Thoracic aorta (tissue), 2 donors: ENCODE measurements at places on chromosomes 1 and 21. TPM values are rescaled to one million over a fixed set of nuclear protein-coding genes. Genes with fewer than 3 reads are reported as not detected.

DNA sequence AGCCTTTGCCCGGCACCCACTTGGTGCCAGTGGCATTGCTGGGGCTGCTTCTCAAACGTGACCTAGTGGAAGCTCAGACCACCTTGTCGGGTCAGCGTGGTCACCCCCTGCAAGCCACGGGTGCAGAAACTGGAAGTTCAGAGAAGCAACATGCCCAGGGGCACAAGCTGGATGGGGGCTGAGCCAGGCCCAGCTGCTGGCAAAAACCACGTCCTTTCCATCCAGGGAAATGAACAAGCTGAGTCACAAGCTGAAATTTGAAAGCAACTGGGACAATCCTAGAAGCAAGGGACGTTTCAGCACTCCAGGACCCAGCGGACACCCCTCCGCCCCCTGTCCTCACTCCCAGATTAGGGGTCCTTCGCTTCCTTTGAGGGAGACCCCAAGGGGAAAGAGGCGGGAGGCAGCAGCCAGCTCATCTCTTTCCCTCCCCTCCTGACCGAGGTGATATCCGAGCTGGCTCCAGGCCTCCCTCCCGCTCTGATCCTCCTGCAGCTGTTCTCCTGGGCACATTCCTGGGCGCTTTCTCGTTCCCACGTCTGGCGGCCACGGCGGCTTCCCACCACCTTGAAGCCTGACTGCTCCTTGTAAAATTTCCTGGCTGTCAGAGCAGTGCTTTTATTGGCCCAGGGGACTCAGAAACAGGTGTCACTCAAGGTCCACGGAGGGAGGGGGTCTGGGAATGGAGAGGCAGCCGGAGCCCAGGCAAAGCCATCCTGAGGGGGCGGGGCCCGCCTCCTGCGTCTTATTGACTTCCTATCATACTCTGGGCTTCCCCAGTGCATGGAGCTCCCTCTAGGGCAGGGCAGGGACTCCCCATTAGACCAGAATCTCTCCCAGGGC, 62.8 kb downstream of the PAX7 start:
- no peaks in the 10 kb centered on the region for H3K4me1 ChIP-seq
- H3K27me3 ChIP-seq: no peaks in the 10 kb centered on the region
- no peaks in the 10 kb centered on the region for H3K36me3 ChIP-seq
- no peak overlapping the region for H3K27ac ChIP-seq

DNA sequence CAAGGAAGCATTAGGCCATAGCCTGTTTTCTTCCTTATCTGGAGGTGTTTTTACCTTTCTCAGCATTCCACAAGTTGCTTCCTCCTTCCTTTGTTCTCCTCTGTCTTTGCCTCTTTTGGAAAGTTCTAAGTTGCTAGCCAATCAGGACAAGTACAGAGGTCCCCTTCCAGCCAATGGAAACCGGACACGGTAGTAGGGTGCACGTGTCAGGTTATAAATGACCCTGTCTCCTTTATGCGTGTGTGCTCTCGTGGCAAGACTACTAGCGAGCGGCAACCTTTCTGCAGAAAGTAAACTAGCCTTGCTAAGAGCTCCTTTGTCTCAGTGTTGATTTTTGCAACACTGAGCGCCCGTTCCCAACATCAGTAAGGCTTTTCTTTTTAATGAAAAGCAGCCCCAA, 1.5 kb upstream of the ACADM start:
- no peak overlapping the region for H3K27ac ChIP-seq
- no peaks in the 10 kb centered on the region for H3K36me3 ChIP-seq
- DNase-seq: no peak
- no peak overlapping the region for H3K4me3 ChIP-seq

Gene DMBX1
- total RNA-seq: not detected

- H3K27me3 ChIP-seq: no peaks in the 10 kb centered on the region
- no peak for DNase-seq
- H3K4me3 ChIP-seq: no peak overlapping the region
Measured at GRCh38 chr1:154574716-154575115, 7.1 kb downstream of the CHRNB2 start.

GRCh38 chr1:94527447-94528031, 14.0 kb downstream of the F3 start:
- no peaks in the 10 kb centered on the region for H3K36me3 ChIP-seq
- no peak for DNase-seq
- H3K27me3 ChIP-seq: no peaks in the 10 kb centered on the region
- H3K4me1 ChIP-seq: no peaks in the 10 kb centered on the region
- H3K4me3 ChIP-seq: no peak overlapping the region

- H3K27ac ChIP-seq: no peak overlapping the region
- H3K27me3 ChIP-seq: no peaks in the 10 kb centered on the region
- H3K4me3 ChIP-seq: no peak overlapping the region
- no peaks in the 10 kb centered on the region for H3K4me1 ChIP-seq
- no peak for DNase-seq
Measured at GRCh38 chr1:193480755-193481154, 294.3 kb upstream of the B3GALT2 start.

DNA sequence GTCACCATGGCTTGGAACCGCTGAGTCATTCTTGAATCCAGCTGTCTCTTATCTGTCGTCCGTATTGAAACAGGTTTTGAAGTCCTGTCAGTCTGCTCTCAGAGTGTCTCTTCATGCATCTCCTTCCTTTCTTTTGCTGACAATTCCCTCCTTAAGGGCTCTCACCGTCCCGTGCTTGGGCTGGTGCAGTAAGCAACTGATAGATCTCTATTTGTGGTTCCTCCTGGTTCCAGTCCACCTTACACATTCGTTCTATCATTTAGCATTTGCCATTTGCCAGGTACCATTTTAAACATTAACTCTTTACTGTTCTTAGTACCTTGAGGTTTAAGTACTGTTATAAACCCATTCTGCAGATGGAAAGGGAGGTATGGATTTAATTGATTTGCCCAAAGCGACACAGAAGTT, 88.9 kb downstream of the DYRK1A start:
- H3K27me3 ChIP-seq: no peaks in the 10 kb centered on the region
- no peak for DNase-seq
- peak overlapping the region; percentile 42 for H3K27ac ChIP-seq

- no peaks in the 10 kb centered on the region for H3K27me3 ChIP-seq
- H3K4me1 ChIP-seq: peaks cover 13% of the 10 kb centered on the region
- peak overlapping the region; percentile 89 for H3K27ac ChIP-seq
- H3K4me3 ChIP-seq: peak overlapping the region; percentile 91
Measured at GRCh38 chr1:27322569-27323240, 742 bp downstream of the TMEM222 start.

DNA sequence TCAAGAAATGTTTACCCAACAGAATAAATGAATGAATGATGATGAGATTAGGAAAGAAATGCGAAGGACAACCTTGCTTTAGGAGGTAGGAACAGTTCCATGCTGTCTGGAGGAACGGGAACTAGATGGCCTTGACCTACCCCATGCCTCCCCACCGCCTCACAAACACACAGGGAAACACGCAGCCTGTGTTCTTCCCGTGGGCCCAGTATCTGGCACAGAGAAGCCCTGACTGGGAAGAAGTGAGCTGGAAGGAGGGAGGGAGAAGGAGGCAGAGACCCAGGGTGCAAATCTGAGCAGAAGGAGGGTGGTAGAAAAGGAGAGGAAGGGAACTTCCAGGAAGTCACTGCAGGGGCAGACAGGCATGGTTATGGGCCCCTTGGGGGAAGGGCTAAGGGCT, 3.5 kb upstream of the ADORA1 start:
- no peak overlapping the region for H3K4me3 ChIP-seq
- DNase-seq: no peak
- H3K4me1 ChIP-seq: peaks cover 14% of the 10 kb centered on the region
- H3K36me3 ChIP-seq: no peaks in the 10 kb centered on the region
- H3K27ac ChIP-seq: no peak overlapping the region
- H3K27me3 ChIP-seq: no peaks in the 10 kb centered on the region

DNA sequence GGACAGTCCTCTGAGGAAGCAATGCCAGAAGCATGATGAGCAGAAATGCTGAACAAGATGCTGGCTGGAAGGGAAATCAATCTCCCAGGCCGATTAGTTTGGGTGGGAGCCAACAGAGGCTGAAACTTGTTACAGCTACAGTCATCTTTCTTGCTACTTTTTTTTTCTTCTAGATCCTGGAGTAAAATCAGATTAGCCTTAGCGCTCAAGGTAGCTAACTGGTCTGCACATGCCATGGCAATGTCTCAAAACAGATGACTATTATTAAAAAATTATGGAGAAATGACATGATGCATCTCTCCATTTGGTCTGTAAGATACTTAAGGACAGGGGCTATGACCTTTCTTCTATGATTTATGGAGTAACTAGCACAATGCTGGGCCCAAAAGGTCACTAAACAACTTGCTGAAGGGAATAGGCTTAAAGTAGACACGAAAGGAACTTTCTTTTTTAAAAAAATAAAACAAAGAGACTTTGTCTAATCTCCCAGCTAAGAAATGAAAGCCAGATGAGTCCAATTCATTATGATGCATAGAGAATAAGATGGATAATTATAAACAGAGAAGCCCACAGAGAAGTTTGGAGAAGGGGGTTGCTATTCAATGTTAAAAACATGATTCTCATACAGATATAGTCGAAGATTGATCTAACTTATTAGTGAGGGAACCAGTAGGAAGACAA, 42.5 kb downstream of the UTP25 start:
- no peaks in the 10 kb centered on the region for H3K27me3 ChIP-seq
- H3K4me3 ChIP-seq: no peak overlapping the region
- no peak overlapping the region for H3K27ac ChIP-seq
- no peak for DNase-seq
- no peaks in the 10 kb centered on the region for H3K36me3 ChIP-seq
- H3K4me1 ChIP-seq: no peaks in the 10 kb centered on the region

DNA sequence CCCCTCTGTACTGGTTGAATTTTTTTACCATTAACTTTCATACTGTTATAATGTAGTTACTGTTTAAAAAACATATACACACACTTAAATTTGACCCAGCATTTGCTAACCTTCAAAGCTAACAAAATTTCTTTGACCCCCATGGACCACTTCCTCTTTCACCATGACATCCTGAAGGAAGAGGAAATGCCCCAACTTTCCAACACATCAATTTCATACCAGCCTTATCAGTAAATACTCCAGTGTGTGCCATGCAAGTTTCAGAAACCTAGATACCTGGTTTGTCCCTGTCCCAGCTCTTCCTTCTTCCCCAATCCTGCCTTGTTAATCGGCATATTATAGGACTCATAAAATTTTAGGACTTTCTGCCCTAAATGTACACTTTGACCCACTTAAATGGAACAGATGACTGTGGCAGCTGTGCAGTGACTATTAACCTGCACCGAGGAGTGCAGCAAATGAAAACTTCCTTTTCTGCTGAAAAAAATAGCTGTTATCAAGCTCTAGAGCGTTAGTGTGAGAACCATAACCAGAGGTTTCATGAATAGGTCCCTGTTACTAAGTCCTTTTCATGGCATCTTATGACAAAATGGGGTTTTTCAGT, 54.1 kb downstream of the DTL start:
- H3K36me3 ChIP-seq: no peaks in the 10 kb centered on the region
- no peak for DNase-seq

DNA sequence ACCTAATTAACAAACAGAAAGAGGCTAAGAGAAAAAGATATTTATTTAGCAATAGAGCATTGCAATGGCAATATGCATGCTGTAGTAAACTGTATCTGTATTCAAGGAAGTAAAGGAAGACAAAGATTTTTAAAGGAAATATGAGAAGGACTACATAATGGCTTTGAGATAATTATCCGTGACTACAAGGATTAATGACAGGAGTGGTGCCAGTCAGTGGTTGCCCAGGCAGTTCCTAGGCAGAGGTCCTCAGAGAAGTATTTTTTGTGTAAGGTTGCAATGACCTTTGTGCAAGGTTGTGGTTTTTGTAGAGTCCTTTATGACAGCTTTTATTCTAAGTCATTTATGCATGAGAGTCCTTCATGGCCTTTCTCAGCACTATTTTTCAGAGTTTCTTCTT, 711.1 kb upstream of the CHRM3 start:
- no peak overlapping the region for H3K27ac ChIP-seq
- H3K4me3 ChIP-seq: no peak overlapping the region
- no peaks in the 10 kb centered on the region for H3K36me3 ChIP-seq
- H3K4me1 ChIP-seq: no peaks in the 10 kb centered on the region
- no peak for DNase-seq

Gene STRIP1
- 61.6 TPM for total RNA-seq

Gene CDK18
- total RNA-seq: 35.2 TPM

GRCh38 chr1:161223805-161224694, 622 bp upstream of the APOA2 start:
- no peak for DNase-seq
- H3K4me3 ChIP-seq: no peak overlapping the region
- H3K36me3 ChIP-seq: peaks cover 6% of the 10 kb centered on the region
- no peak overlapping the region for H3K27ac ChIP-seq
- peaks cover 10% of the 10 kb centered on the region for H3K4me1 ChIP-seq

DNA sequence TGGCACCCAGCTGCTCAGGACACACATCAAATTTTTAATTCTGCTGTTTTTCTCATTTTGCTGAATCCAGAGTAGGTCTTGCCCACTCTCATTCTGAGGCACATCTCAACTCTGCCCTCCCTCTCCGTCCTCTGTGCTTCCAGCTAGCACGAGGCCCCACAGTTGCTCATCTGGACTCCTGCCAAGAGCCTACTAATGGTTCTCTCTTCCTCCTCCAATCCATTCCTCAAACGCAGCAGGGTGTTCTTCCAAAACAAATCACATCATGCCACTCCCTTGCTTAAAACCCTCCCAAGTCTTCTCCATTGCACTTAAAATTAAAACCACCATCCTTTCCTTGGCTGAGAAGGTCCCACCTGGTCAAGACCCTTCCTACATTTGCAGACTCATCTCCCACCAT, 49.8 kb upstream of the SCAF4 start:
- DNase-seq: peak; percentile 21
- H3K36me3 ChIP-seq: no peaks in the 10 kb centered on the region
- no peak overlapping the region for H3K27ac ChIP-seq
- H3K4me3 ChIP-seq: no peak overlapping the region

Gene HPDL
- not detected for total RNA-seq

DNA sequence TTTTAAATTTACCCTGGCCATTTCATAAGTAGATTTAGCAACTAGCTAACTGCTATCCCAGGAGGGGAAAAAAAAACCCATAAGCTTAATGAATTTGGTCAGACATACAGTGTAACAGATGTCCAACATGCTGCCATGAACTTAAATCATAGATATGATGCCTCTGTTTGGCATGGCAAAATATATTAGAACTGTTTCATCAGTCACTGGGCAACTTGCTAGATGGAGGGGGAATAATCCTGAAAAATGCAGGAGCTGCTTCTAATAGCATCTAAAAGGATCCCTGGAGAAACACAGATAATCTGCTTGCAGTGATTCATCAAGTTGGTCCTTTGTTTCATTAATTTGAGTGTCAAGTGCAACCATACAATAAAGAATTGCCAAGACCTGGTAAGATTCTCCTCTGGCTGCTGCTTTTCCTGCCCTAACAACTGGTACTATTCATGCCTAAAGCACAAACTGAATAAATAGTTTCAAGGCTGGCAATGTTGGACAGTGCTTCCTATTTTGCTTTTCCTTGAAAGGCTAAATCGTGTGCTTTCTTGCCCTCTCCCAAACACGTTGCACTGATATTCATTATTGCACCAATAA, 1.5 kb upstream of the ST6GALNAC5 start:
- peaks cover 16% of the 10 kb centered on the region for H3K4me1 ChIP-seq
- DNase-seq: no peak
- H3K27me3 ChIP-seq: no peaks in the 10 kb centered on the region
- H3K36me3 ChIP-seq: no peaks in the 10 kb centered on the region
- peak overlapping the region; percentile 10 for H3K27ac ChIP-seq
